ENCODE measurements at places on chromosomes 4 and X. TPM values are rescaled to one million over a fixed set of nuclear protein-coding genes. Genes with fewer than 3 reads are reported as not detected.

Gene MAGEC1
- total RNA-seq: 10.1 TPM

Gene GPC4
- total RNA-seq: 15.9 TPM

Gene NUDT10
- 127 TPM for total RNA-seq

Gene H2BW2
- total RNA-seq: 1.7 TPM

Gene PIR
- 10.3 TPM for total RNA-seq

Gene MMRN1
- total RNA-seq: 7.1 TPM

GRCh38 chrX:8731559-8732395 lies at the start of gene ANOS1:
TSS of gene ANOS1 (minus strand) at chrX:8732137. CDS start at chrX:8732036, 101 bp downstream.
- H3K4me1 ChIP-seq: no peaks in the 10 kb centered on the region
- DNase-seq: peak; percentile 83
- H3K27me3 ChIP-seq: no peaks in the 10 kb centered on the region
- H3K4me3 ChIP-seq: peak within 1 kb of the TSS; percentile 40
- H3K27ac ChIP-seq: no peak within 1 kb of the TSS

GRCh38 chr4:80012291-80012690 lies 60.7 kb downstream of the ANTXR2 start:
- no peak for DNase-seq
- peaks cover 6% of the 10 kb centered on the region for H3K4me1 ChIP-seq
- no peaks in the 10 kb centered on the region for H3K27me3 ChIP-seq
- no peak overlapping the region for H3K27ac ChIP-seq

DNA sequence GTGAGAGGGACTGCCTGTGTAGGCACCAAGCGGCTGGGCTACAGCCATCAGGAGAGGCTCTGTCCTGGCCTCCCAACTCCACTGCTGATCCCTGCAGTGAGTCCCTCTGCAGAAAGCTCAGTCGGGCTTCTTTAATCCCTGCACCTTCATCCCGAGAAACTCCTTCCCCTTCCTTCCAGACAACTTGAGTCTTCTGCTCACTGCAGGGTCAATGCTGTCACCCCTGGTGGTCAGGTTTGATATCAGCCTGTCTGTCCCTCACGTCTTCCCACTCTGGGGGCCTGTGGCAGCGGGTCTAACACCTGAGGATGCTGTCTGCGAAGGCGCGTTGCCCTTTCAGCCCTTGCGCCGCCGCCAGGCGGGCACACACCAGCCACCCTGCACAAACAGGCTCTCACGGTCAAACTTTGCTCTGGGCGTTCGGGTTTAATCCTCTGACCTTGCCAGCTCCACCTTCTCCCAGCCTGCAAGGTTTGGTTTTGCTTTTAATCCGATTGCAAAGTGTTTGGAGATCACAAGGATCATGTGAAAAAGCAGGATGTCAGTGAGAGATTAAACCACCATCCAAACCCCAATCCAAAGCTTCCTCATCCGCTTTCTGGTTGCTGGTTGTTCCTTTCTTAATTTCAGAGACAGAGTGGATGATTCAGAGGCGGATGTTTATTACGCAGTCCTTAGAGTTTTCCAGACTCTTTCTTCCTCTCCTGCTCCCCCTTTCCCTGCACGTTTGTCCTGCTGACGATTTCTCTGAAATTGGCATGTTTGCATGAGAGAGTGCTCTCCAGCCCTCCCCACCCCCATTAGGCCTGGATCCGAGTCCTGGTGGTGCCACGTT lies 74.8 kb upstream of the SLC34A2 start:
- no peaks in the 10 kb centered on the region for H3K36me3 ChIP-seq
- H3K27me3 ChIP-seq: no peaks in the 10 kb centered on the region
- H3K4me1 ChIP-seq: no peaks in the 10 kb centered on the region
- no peak for DNase-seq

DNA sequence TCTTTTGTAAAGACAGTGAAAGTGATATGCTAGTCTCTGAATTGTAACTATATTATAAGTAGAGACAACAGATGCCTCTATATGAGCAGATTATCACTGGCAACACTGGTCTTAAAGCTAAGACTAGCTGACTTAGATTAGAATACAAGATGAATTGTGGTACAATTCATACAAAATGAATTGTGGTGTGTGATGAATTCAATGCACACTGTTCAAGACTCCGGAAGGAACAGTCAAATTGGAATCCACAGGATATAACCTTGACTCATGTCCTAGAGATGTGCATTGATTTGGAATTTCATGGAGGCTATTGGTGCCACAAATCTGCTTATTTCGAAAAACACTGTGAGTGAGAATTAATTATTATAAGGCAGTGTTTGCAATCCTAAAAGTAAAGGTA lies 701.8 kb downstream of the PCDH7 start:
- H3K27ac ChIP-seq: no peak overlapping the region
- no peaks in the 10 kb centered on the region for H3K4me1 ChIP-seq
- DNase-seq: no peak
- no peaks in the 10 kb centered on the region for H3K36me3 ChIP-seq

DNA sequence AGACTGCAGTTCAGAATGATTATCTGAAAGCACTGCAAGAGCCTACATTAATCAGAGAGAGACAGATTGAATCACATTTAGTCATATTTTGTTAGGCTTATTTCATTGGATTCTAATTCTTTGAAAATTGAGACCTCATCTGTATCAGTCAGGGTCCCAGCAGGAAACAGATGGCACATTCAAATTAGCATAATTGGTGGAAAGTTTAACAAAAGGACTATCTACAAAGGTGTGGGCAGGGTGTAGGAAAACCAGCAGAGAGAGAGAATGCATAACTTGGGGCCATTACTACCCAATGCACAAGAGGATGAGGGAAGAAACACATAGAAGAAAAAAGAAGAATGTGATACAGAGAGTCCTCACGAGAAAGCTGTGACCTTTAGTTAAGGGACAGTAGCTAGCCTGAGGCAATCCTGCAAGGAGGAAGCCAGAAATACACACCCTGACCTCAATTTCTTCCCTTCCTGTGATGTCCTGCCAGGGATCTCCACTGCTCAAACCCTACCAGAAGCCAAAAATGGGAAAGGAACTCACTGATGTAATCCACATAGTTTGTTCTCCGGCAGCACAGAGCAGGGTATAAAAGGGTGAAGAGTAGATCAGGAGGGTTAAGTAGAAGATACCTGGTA lies 17.7 kb upstream of the XKRX start:
- H3K27ac ChIP-seq: no peak overlapping the region
- H3K4me1 ChIP-seq: no peaks in the 10 kb centered on the region
- DNase-seq: no peak
- H3K27me3 ChIP-seq: no peaks in the 10 kb centered on the region
- H3K36me3 ChIP-seq: no peaks in the 10 kb centered on the region
- H3K4me3 ChIP-seq: no peak overlapping the region

DNA sequence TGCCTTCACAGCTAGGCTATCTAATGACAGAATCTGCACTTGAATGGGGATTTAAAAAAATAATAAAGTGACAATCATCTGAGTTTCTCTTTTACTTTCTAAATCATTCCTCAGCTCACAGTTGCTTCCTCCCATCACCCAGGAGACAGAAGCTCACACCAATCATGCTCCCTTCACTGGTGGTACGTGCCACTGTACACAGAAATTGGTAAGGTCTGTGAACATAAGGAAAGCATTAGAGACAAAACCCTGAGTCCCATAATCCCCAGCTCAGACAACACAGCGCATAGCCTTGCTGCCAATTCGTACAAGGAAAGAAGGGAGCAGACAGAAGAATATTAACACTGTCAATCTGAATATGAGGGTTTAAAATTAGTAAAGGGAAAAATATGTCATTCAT lies 133.1 kb downstream of the IDS start:
- H3K4me1 ChIP-seq: no peaks in the 10 kb centered on the region
- H3K4me3 ChIP-seq: no peak overlapping the region
- no peaks in the 10 kb centered on the region for H3K27me3 ChIP-seq
- no peak overlapping the region for H3K27ac ChIP-seq
- no peaks in the 10 kb centered on the region for H3K36me3 ChIP-seq

DNA sequence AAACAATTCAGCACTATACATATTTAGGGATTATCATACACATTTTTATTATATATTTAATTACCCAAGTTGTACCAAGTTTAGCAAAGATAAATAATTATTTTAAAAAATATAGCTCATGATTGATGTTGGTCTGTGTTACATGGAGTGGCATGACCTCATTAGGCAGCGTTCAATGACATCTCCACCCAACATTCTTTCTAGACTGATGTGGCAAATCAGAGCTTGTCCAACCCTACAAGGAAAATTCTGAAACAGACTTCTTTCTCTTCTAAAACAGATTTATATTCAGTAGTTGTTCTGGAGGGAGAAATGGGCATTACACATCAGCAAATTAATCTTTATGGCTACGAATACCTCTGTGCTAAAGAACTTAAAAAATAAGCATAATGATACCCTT lies 189.7 kb downstream of the PDGFC start:
- no peaks in the 10 kb centered on the region for H3K4me1 ChIP-seq
- no peak for DNase-seq
- H3K4me3 ChIP-seq: no peak overlapping the region
- no peak overlapping the region for H3K27ac ChIP-seq
- H3K27me3 ChIP-seq: no peaks in the 10 kb centered on the region

DNA sequence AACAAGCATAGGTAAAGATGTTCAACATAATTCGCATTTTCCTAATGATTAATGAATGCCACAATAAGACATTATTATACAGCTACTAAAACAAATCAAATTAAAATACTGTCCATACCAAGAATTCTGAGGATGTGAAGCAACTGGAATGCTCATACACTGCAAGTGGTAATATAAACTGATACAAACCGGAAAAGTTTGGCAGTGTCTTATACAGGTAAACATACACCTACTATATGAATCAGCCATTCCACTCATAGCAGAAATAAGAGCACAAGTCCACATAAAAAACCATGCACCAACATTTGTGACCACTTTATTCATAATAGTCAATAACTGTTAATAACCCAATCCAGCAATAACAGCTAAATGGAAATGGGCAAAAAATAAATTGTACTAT lies 79.3 kb downstream of the FBXW7 start:
- no peak for DNase-seq
- H3K36me3 ChIP-seq: no peaks in the 10 kb centered on the region
- no peaks in the 10 kb centered on the region for H3K27me3 ChIP-seq
- no peaks in the 10 kb centered on the region for H3K4me1 ChIP-seq

DNA sequence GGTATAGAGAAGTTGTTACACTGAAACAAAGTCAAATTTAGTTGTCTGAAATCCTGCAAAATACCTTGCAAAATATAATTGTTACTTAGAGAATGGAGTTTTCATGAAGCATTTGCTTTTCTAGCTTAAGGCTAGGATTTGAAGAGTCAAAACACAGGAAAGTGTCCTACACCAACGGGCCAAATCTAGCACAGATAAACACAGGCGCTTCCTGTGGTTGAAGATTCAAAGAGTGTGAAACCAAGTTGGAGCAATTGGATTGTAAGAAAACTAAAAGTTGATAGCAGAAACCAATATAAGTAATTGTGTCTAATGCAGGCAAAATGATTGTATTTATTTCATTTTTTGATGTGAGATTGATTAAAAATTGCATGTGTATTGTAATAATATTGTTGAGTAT lies 2002.5 kb upstream of the TENM3 start:
- H3K27ac ChIP-seq: no peak overlapping the region
- DNase-seq: no peak

DNA sequence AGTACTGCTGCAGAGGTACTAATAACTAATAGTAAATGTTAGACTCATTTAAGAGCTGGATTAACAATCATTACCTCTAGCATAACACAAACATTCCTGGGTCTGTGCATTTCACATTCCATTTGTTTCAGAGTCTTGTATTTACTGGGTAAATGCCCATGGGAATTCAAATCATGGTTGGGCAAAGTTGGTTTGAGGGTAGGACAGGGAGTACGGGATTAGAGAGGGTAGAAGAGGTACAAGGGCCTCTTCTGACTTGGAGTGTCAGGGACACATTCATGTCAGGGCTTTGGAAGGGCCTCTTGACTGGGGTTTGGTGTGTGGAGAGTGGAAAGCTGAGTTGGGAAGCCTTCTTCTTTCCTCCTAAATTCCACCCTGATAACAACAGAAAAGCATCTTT lies 65.9 kb downstream of the WWC2 start:
- no peak overlapping the region for H3K4me3 ChIP-seq
- H3K36me3 ChIP-seq: no peaks in the 10 kb centered on the region
- H3K4me1 ChIP-seq: peaks cover 10% of the 10 kb centered on the region
- H3K27me3 ChIP-seq: no peaks in the 10 kb centered on the region
- no peak for DNase-seq

GRCh38 chr4:81913427-81913879 lies 441.7 kb upstream of the RASGEF1B start:
- no peak overlapping the region for H3K27ac ChIP-seq
- H3K36me3 ChIP-seq: no peaks in the 10 kb centered on the region
- no peaks in the 10 kb centered on the region for H3K4me1 ChIP-seq
- peak; percentile 74 for DNase-seq
- no peaks in the 10 kb centered on the region for H3K27me3 ChIP-seq

Measured in testis (tissue), 5 donors.